ENCODE measurements at places on chromosomes 3 and 15.

- DNase-seq = no peak
Measured at GRCh38 chr3:17399586-17399985, 342.8 kb downstream of the TBC1D5 start.

DNA sequence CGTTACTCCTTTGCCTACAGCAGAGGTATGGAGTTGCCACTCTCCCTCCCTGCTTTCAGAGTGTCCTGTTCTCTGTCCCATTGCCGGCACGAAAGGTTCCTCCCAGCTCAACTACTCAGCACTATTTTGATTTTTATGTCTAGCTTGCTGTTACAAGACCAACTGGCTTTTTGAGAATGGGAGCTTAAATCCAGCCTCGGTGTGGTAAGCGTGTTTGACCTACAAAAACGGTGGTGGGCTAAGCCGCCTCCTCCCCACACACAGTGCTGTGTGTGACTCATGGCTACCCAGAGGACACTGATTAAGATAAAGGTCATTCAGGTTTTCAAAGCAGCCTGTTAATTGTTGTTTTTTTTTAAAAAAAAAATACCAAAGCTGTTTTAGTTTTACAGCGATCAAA is 64.5 kb downstream of the LRTM1 start:
- peak; percentile 86 for DNase-seq

DNA sequence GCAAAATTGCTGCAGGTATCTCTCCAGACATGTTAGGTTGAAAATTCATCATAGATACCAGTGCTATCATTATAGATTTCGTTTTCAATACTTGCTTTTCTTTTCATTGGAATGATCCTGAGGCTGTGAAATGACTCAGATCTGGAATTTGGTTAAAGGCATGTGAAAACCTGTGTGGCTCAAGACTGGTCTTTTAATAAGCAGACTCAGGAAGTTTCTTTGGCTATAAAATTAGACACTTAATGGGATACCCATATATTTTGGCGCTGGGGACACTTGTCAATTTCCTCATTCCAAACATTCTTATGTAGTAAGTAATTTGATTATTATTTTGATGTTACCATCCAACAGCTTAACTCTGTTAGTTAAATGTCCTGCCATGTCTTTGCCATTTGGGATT is 1041.1 kb upstream of the GBE1 start:
- no peak for DNase-seq

GRCh38 chr3:196932600-196932999 is 9.7 kb downstream of the NCBP2 start:
- no peak for DNase-seq

DNA sequence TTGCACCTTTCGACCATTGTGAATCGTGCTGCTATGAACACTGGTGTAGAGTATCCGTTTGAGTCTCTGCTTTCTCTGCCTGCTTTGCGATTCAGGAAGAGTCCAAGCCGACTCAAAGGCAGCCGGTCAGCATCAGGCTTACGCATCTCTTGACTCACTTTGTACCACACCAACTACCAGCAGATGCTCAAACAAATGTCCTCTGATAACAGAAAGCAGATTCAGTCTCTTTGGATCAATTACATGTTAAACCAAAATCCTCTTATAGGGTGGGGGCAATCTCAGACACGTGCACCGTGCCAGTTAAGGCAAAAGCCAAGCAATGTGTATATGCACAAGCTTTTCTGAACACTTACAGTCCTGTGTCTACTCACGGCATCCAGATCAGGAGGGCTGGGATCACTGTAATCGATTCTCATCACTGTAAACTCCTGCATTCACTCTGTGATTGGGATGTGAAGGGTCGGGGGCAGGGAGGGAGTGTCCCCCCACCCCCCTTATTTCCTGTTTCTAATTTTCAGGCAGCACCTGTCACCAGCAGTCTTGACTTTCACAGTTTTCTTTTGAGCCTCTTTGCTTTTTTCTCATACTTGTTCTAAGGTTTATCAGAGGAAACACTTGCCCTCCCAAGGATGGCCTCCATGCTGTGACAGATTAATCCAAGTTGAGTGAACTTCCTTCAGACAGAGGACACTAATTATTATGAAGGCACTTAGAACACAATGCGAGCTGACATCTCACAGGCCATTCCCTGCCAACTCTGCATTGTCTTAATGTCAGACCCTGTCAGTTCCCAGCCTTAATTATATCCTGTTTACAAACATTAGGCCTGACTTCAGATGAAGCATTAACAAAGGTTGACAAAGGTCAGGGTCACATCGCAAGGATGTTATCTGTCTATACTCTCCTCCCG is 153.5 kb downstream of the MECOM start:
- no peak for DNase-seq
